Stimulated activated CD8-positive, alpha-beta memory T cell treated with anti-CD3 and anti-CD28 coated beads, Interleukin-7, amount 100 ng/mL, for 4 hours (primary cell): ENCODE measurements at places on chromosomes 13 and 19.

- DNase-seq = peak; percentile 17
These were observed at the start of gene NRTN for GRCh38 chr19:5804516-5805461. NRTN (plus strand) TSS chr19:5805067; CDS start chr19:5824166, 19,099 bp downstream.

DNA sequence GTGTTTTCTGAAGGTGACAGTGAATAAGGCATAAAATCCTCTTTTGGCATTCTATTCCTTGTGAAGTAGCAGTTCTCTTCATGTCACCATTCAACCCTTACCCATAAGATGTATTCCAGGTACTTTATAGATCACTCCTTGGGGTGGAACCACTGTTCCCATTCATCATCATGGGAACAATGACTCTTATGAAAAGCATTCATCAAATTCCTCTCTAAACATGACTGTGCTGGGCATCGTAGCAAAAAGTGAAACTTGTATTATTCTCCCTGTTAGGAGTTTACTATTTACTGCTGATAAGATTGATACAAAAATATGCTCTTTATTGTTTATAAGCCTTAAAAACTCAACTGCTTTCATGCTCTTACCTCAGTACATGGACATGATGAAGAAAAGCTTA, 793.4 kb downstream of the LIG4 start:
- DNase-seq = no peak

- no peak for DNase-seq
These were observed 81.1 kb upstream of the SIAH3 start for GRCh38 chr13:45932676-45933075.

DNA sequence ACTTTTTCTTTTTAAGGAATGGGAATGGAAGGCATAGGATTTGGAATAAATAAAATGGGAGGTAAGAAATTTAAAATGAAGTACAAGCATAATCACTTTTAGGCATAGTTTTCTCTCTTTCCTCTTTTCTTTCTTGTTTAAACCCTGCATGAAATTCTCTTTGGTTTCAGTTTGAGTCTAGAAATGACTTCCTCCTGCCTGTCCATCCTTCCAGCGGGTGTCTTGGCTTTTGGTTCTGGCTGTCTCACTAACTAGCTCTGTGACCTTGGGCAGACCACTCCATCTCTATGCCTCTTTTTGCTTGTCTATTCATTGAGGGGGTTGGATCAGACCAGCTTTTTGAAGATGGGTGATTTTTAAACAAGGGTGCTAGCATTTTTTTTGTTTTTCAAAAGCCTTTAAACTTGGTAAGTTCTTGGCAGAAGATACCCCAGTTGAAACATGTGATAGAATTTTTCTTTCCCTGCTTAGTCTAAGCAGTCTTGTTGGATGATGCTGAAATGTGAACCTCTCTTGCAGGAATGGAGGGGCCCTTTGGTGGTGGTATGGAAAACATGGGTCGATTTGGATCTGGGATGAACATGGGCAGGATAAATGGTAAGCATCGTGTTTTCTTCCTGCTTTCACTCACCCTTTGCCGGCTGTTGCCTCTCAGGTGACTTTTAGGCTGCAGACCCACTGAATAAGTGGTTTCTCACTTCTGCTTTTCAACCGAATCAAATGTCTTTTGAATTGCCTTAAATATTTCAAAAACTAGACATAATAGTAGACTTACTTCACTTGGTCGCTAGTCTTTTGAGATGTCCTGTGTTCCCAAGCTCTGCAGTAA, 28.6 kb downstream of the PRAM1 start:
- DNase-seq = no peak

DNA sequence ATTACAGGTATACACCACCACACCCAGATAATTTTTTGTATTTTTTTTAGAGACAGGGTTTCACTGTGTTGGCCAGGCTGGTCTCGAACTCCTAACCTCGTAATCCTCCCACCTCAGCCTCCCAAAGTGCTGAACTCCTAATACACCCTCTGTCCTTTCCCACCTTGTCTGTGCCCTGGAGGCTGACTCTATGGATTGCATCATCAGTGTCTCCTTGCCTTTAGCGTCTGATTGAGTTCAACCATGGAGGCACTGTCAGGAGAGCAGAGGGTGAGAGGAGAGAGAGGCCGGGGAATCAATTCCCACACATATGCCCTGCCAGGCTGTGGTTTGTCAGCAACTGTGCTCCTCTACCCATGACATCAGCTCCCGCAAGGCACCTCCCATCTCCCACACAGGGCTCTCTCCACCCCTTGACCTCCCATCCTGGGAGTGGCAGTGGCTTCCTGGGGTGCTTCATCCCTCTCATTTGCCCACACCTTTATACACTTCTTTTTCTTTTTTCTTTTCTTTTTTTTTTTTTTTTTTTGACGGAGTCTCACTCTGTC, 12.6 kb upstream of the LILRB4 start:
- DNase-seq = no peak

DNA sequence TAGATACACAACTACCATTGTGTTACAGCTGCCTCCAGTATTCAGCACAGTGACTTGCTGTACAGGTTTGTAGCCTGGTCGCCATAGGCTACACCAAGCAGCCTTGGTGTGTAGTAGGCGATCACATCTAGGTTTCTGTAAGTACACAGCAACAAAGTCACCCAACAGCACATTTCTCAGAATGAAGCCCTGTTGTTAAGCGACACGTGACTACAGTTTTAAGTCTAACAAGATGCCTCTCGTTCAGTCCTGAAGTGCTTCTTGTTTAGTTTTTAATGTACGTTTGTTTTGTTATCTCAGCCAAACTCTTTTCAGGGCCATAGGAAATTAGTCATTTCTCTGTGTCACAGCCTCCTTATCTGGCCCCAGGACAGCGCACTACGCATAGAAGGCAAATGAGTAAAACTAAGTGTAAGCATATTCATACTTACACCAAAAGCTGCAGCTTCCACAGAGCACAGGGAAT, 50.0 kb upstream of the GPR183 start:
- no peak for DNase-seq

DNA sequence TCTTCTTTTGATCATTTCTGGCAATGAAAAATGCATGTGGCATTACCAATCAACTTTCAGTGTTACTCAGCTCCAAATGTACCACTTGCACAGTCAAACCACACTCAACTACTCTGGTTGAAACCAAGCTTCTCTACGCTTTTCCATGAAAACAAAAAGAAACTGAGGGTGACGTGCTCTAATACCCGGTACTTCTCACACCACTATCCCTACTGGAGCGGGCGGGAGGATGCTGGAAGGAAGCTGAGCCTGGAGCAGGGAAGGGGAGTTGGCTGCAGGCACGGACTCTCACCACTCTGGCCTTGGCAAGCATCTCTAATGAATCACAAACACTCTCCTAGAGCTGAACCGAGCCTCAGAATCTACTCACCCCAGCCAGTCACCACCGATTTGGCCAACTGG, 48.2 kb downstream of the STK24 start:
- no peak for DNase-seq

- DNase-seq = no peak
These were observed 500 bp upstream of the IFI30 start for GRCh38 chr19:18173054-18173571.

GRCh38 chr13:50518781-50519201, 324.7 kb downstream of the DLEU7 start:
- DNase-seq = no peak

DNA sequence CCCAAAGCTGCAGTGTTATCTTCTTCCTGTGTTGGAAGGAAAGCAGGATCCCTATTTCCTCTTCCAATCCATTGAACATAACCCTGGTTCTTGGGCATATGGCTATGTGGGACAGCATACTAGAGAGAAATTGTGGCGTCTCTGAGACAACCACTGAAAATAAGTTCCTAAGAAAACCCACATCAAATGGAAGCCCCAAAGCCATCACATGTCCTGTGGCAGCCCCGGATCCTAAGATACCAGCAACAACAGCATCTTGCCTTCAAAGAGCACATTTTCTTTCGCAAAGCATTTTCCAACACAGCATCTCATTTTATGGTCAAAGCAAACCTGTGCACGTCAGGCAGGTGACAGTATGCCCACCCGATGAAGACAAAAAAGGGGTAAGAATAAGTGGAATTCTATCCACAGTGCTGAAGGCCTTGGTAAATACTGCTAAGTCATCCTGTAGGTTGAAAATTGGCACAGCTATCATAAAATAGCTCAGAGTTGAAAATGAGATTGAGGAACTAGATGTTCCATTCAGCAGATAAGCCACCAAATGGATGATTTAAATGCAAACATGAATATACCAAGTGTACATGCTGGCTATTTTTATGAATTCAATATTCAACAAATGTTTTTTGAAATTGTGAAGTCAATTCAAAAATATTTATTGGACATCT, 232.2 kb downstream of the DLEU7 start:
- DNase-seq = no peak

DNA sequence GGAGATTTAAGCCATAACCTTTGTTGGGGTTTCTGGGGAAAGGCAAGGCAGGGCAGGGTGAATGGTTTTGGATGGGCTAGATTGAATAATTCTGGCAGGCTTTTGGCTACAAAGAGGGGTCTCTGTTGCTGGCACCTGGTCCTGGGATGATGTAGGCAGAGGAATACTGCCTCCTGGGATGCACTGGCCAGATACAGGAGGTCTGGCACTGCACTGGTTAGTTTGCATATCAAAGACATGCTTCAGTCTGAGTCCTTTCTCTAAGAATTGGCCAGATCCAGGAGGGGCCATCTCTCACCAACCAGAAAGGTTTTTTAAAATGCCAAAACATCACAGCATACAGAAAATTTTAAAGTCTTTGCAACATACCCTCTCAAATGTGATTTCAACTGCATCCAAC, 8.0 kb upstream of the MEDAG start:
- no peak for DNase-seq

GRCh38 chr19:15155296-15155695, 45.5 kb downstream of the NOTCH3 start:
- DNase-seq = no peak

GRCh38 chr19:42219812-42220750, at the start of gene ZNF526:
ZNF526 (plus strand) TSS chr19:42220312; CDS start chr19:42224404, 4,092 bp downstream.
- DNase-seq = peak; percentile 94

DNA sequence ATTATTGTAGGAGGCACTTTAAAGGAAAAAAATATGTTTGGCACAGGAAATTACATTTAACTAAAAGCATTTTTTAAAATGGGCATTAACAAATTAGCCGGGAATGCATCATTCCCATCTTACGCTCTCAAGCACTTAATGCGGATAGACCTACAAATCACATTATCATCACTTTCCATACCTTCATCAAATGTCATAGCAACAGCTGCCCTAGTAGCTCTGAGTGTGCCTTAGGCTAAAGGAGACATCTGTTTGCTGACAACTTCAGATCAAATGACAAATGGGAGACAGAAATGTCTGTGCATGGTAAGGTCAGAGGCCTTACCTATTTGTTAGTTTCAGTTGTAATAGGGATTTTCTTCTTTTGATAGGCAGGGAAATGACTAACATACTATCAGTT, 773.2 kb upstream of the SLC10A2 start:
- no peak for DNase-seq

- peak; percentile 58 for DNase-seq
These were observed 34.9 kb upstream of the TPM4 start for GRCh38 chr19:16041299-16041990.

DNA sequence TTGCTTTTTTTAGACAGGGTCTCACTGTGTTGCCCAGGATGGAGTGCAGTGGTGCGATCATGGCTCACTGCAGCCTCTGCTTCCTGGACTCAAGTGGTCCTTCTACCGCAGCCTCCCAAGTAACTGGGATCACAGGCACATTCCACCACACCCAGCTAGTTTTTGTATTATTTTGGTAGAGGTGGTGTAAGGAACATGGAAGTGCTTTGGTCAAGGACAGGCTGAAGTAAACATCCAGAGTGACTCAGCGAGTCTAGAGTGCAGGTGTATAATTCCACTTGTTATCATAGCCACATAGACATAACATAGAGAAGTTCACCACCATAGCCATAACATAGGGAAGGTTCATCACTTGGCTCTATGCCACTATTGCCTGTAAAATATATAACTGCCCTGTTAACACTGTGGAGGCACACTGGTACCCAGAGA, 98.6 kb downstream of the RBM26 start:
- DNase-seq = no peak

- no peak for DNase-seq
These were observed 137.5 kb downstream of the KCNRG start for GRCh38 chr13:50152655-50153309.

DNA sequence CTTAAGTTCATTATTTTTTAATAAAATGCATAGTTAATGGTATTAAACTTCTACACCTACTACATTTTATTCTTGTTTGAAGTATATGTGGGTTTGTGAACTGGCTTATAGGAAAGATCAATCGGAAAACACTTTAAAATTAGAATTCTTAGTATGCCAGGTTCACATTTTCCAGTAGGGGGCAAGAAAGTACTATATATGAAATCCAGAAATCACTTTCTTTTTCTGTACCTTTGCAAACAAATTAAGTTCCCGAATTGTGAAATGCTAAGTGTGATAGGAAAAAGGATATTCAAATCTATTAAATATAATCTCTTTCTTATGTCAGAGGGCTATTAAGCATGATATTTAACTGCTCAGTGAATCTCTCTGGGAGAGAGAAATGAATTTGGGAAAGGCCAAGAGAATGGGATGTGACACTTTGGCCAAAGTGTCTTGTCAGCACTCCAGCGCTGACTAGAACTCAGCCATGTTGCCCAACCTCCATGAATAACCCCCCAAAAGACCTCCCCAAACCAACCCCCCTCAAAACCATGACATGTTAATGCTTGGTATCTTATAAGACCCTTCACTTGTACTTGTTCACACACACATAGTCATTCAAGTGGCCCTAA, 122.6 kb upstream of the SLC10A2 start:
- no peak for DNase-seq

GRCh38 chr13:36193151-36193855, 21.1 kb downstream of the SOHLH2 start:
- no peak for DNase-seq

GRCh38 chr13:48110931-48111721, 16.2 kb upstream of the MED4 start:
- no peak for DNase-seq

DNA sequence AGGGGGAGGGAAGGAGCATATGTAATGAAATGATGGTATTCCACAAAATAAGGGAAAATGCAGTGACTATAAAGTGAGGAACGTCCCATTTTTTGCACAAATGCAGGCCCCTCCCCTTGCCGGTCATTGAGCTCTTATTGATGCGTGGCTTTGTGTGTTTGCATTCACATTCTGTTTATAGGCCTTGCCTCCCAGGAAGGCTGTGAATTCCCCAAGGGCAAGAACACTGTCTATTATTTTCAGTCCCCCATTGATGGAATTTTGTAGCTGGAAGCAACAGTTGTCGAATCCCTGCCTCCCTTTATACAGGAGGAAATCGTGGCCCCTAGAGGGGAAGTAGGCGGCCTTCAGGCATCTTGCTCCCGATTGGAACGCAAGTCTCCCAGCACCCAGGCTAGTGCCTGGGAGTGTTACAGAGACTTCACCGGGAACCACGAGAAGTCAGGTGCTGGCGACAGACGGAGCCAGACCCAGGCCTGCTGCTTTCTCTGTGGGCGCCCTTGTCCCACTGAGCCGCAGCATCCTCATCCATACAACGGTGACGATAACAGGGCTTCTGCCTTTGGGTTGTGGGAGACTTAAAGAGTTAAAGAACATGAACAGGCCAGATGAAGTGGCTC, 6.9 kb downstream of the SBSN start:
- no peak for DNase-seq

- no peak for DNase-seq
These were observed 381.5 kb downstream of the MYO16 start for GRCh38 chr13:109010912-109011311.

- no peak for DNase-seq
These were observed 211.9 kb downstream of the NALCN start for GRCh38 chr13:101204270-101205020.

GRCh38 chr19:33630880-33631608, 9.3 kb downstream of the CHST8 start:
- no peak for DNase-seq

GRCh38 chr13:60261432-60262351, 98.0 kb upstream of the DIAPH3 start:
- no peak for DNase-seq
